ENCODE measurements at places on chromosomes 12 and 14. TPM values are rescaled to one million over a fixed set of nuclear protein-coding genes. Genes with fewer than 3 reads are reported as not detected.

The YAF2 gene
- total RNA-seq, result 28.2 TPM

The TAS2R7 gene
- total RNA-seq, result not detected

The MYO1A gene
- 0.22 TPM for total RNA-seq

The WDR89 gene
- 11.5 TPM for total RNA-seq

The LRRC10 gene
- not detected for total RNA-seq

The RASSF9 gene
- total RNA-seq, result 0.46 TPM

The LHX5 gene
- total RNA-seq, result not detected

The SLC5A8 gene
- total RNA-seq, result not detected

Measured in A549 treated with DMSO at 1 μM for 4 hours (cell line).